ENCODE measurements at places on chromosomes 5 and 9.

DNA sequence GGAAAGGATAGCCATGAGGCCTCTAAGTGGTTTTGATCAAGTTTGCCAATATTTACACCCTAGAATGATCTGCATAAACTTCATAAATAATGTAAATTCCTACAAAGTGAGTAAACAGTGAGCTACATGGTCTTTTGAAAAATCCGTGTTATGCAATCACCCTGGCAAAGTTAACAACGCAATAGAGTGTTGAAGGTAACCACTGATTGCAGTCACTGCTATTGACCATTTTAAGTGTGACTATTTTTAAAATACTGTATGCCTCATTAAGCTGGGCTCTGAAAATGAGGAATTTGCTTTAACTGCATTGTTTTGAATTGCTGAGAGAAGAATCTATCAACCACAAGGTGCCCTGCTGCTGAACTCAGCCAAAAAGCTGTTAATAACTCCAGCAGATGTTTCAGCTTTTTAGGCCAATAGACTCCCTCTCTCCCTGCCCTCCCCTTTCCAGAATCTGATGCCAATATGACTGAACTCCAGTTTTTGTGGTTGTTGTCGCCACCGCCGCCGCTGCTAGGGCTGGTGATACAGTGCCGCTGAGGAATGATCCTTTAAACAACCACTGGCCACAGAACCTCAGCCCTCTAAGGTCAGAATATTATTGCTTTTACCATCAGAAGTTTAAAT lies 35.3 kb upstream of the SMARCA2 start:
- DNase-seq, result no peak

- DNase-seq, result no peak
Observed at GRCh38 chr9:124355039-124355940, 60.0 kb downstream of the PSMB7 start.

- no peak for DNase-seq
Observed at GRCh38 chr9:31730398-31730797, 654.0 kb upstream of the ACO1 start.

- peak; percentile 88 for DNase-seq
Observed at GRCh38 chr5:68239487-68239886, 23.9 kb downstream of the PIK3R1 start.

DNA sequence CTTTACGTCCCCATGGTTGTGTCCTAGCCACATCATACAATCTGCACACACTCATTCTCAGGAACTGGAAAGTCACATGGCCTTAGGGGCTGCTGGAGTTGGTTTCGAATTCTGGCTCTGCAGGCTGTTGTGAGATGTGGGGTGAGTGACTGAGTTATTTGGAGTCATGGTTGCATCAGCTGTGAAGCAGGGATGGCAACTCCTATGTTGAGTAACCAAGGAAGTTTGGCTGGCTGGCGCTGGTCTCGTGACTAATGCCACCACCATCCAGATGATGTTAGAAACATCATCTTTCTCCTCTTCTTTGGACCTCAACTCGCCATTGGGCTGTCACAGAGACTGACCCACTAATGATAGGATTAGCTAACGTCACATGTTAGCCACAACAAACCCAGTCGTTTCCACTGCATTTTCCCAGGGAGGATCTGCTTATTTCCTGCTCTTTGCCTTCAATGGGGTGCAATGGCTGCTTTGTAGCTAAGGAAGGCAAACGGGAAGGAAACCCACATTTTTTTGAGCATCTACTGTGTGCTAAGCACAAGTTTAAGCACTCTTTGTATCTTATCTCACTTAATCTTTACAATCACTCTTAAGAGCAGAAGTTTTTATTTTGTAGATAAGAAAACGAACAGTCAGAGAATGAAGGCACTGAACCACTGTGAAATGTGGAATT lies 78.1 kb upstream of the UBTD2 start:
- no peak for DNase-seq

- no peak for DNase-seq
Observed at GRCh38 chr9:107586493-107586892, 96.9 kb upstream of the KLF4 start.

GRCh38 chr9:33106827-33107621 lies 30.6 kb upstream of the SMU1 start:
- DNase-seq, result no peak

GRCh38 chr9:121598965-121599871 lies 52.2 kb upstream of the DAB2IP start:
- DNase-seq, result no peak

DNA sequence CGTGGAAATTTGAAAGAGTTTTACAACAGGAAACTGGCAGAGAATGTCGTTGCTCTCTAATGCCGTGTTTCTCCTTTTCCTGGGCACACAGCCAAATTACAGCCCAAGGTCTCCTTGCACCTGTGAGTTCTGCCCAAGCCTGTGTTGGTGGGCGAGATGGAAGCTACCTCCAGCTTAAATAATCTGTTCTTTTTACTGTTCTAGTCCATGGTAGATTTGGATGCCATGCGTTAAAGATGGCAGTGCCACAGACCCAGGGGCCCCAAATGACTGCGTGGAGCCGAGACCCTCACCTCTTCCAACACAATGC lies 92.6 kb upstream of the IRX4 start:
- DNase-seq, result no peak

GRCh38 chr5:179270581-179271427 lies 74.5 kb downstream of the ADAMTS2 start:
- DNase-seq, result no peak

GRCh38 chr5:166399781-166400180 lies 1891.7 kb upstream of the WWC1 start:
- no peak for DNase-seq

GRCh38 chr9:114287001-114287762 lies 35.7 kb upstream of the ORM1 start:
- DNase-seq, result no peak

DNA sequence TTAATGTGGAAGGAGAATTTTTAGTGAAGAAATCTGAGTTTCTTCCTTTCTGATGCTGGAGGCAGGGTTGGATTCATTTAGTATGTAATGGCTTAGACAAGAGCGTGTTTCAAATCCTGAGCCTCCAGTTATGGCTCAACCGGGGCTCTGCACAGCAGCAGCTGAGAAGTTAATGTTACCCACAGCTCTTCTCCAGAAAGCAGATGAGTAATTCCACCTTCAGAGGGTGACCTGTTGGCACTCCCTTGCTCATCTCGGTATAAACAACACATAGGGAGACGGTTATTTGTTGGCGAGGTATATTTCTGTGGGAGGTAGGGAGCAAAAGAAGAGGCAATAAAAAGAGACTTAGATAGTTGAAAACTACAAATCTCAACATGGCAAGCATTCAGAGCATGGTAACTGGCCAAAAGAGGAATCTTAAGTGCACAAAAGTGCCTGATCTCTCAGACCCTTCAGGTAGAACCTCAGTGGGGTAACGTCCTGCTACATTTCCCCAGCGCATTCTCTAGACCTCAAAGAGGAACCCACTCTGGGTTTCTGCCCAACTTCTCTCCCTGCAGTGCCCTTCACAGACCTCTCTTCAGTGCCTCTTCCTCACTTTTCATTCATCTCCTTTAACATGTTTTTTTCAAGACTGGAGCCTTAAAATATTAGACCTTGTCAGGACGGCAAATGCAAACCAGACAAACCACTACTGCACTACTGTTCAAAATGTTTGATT lies 417.5 kb upstream of the ADAMTSL1 start:
- DNase-seq, result no peak

DNA sequence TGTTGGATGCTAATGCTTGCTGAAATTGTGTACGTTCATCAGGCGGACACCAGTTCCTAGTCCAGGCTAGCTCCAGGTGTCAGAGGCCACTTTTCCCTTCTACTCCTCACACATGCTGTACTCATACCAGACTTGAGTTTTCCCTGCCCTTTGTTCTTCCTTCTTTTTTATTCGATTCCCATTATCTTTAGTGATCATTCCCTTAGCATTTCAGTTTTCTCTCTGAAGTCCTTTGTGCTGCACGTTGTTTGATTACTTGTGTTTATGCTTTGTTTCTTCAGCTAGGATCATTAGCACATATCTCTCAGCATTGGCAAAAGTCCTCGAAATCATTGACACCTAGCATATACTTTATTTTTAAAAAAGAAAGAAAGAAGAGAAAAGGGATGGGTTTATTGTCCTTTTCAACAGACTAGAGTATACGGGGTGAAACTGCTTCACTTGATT lies 409 bp upstream of the COX7C start:
- DNase-seq, result no peak

GRCh38 chr5:65883461-65883860 lies 42.9 kb upstream of the ERBIN start:
- no peak for DNase-seq

DNA sequence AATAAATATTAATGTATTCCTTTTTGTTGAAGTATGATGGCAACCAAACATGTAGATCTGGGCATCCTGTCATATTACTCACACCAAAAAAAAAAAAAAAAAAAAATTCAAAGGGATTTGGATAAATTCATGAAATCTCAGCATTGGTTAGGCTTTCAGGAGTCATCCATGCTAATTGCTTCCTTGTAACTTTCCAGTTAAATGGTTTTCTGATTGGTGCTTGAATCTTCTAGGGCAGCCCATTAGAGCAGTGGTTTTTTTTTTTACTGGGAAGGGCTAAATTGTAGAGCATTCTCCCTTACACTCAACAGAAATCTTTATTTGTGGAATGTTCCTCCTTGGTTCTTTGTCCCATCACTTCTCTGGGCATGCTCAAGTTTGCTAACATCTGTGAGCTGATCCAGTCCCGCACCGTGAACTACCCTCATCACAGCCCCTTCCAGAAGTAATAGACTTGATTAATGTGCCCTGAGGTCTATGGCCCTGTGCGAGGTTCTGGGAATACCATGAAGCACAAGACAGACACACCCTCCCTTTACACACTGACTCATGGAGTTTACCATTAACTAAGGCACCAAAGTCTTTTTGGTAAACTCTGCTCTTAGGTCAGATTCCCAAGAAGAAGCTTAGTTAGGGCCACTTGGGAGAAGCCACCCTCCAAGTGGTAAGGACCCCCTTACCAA lies 56.0 kb downstream of the RGS3 start:
- DNase-seq, result no peak

DNA sequence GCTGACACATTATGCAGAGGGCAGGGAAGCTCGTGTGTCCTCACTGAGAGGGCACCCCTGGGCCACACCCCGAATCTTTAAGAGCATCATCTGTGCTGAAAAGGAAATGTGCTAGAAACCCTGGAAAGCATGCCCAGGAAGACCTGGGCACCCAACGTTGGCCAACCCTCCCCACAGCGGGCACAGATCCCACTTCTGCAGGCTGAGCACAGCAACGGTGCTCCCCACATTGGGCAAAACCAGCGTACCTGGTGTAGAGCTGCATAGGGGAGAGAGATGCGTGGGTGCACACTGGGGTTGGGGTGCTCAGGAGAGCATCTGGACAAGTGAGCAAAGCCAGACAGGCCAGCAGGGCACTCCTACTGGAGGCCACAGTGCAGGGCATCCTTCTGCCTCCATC lies 32.6 kb downstream of the ROR2 start:
- DNase-seq, result no peak

GRCh38 chr9:113998525-113999255 lies 79.4 kb downstream of the AMBP start:
- no peak for DNase-seq

DNA sequence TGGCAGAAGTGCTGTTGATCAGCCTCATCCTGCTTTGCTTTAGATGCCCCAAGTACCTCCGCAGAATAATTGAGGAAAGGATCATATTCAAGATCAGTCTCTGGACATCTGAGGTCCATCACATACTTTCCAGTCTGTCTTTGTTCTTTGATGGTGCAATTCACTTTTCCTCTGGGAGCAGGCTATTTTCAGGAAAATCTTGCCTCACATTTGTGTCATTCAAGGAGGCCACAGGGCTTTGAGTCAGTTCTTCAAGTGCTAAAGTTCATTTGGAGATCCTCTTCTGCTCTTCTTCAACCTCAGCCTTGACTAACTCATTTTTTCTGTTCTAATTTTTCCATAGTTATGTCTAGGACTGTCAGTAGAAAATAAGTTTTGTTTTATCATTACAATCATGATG lies 18.6 kb downstream of the EQTN start:
- DNase-seq, result no peak

DNA sequence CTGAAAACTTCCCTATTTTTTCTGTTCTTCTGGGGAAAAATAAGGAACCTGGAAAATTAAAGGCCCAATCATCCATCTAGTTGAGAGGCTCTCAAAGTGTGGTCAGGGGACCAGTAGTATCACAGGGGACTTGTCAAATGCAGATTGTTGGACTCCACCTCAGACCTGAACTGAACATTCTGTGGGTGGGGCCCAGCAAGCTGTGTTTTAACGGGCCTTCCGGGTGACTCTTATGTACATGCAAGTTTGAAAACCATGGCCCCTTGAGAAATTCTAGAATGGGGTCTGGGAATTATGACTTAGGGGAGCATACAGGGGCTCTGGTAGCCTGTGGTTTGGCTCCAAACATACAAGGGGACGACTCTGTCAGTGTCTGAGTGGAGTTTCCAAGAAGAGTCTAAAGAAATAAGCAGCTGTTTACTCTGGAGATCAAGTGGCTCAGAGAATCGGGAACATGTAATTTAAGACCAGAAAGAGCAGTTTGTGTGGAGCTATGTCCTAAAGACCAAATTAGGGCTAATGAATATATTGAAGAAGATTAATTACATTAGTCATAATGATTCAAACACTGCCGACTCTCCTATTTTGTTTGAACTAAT lies 177.4 kb downstream of the SLC28A3 start:
- no peak for DNase-seq

- no peak for DNase-seq
Observed at GRCh38 chr9:18129809-18130334, 344.1 kb upstream of the ADAMTSL1 start.

- DNase-seq, result no peak
Observed at GRCh38 chr9:16825331-16825725, 45.1 kb downstream of the BNC2 start.

GRCh38 chr5:110549301-110549700 lies 177.2 kb downstream of the TMEM232 start:
- no peak for DNase-seq

DNA sequence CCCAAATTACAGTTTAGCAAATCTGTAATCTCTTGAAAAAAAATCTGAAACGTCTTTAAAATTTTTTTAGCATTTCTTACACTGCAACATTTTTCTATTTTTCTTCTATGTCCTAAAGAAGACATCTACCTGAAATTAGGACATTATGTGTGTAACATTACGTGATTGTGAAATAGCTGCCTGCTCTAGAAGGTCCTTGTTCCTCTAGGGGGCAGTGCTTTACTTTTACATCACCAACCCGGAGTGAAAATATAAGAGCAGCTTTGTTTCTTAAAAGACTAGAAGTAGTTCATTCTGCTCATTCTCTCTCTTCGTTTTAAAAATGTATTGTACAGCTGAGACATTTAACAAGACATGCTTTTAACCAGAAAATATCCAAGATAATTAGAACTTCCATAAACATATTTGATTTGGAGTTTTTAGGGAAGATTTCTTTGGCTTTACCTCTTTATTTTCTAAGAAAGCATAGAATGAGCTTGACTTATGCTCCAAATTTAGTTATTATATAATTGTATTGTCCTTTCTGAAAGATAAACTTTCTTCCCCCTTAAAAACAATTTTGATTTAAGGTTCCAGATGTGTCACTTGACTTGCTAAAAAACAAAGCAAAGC lies 48.1 kb upstream of the RIOK2 start:
- DNase-seq, result peak; percentile 32

- no peak for DNase-seq
Observed at GRCh38 chr5:117761186-117761585, 1186.6 kb upstream of the SEMA6A start.
